RCC 7860 (cell line): ENCODE measurements at places on chromosomes 2 and 18.

- no peak for DNase-seq
These were observed 38.8 kb downstream of the NCAPH start for GRCh38 chr2:96374211-96374951.

DNA sequence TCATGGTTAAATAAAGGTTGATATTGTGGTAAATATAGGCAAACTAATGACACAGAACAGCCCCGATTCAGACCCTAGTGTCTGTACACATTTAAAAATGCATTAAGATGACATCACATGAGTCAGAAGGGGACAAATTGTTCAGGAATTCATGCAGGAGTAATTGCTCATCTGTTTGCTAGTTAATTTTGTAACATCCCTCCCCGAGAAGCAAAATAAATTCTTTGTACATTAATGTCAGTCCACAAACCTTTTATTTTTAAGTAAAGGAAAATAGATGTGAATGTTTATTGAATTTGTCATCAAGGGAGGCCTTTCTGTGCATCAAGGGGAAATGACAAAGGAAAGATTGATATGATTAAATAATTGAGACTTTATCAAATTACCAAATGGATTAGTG lies 69.9 kb downstream of the SH3BP4 start:
- DNase-seq = peak; percentile 94

- no peak for DNase-seq
These were observed 46.2 kb upstream of the ARHGAP28 start for GRCh38 chr18:6683112-6683876.

DNA sequence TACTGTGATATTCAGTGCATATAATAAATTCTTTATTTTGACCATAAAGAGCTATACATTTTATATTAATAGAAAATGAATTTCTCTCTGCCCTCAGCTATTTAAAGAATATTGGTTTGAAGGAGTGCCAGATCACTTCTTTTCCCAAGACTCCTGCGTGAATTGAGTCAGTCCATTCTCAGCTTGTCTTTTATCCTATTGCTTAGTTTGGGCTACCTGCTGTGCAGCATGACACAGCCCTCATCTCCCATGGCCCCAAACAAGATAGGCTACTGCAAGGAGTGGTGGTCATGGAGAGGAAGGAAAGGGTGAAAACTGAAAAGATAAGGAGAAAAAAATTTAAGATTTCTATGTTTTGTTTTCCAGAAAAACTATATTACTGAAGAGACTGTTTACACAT lies 10.1 kb upstream of the FBXO11 start:
- no peak for DNase-seq

DNA sequence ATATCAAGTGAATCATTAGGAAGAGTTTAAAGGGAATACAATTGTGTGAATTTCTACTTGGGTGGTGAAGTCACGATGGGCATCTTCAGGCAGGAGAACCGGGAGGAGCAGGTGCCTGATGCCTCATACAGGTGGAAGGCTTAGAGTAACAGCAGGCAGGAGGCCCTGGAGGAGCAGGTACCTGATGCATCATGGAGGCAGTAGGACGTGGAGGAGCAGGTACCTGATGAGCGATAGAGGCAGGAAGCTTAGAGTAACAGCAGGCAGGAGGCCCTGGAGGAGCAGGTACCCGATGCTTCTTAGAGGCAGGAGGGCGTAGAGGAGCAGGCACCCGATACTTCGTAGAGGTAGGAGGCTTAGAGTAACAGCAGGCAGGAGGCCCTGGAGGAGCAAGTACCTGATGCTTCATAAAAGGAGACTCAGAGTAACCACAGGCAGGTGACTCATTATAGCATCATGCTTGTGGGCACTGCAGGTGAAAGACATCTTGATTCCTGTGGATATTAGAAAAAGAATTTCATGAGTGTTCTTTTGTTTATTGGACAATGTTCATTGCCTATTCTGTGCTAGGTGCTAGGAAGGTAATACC lies 133.9 kb downstream of the ATP9B start:
- peak; percentile 42 for DNase-seq

DNA sequence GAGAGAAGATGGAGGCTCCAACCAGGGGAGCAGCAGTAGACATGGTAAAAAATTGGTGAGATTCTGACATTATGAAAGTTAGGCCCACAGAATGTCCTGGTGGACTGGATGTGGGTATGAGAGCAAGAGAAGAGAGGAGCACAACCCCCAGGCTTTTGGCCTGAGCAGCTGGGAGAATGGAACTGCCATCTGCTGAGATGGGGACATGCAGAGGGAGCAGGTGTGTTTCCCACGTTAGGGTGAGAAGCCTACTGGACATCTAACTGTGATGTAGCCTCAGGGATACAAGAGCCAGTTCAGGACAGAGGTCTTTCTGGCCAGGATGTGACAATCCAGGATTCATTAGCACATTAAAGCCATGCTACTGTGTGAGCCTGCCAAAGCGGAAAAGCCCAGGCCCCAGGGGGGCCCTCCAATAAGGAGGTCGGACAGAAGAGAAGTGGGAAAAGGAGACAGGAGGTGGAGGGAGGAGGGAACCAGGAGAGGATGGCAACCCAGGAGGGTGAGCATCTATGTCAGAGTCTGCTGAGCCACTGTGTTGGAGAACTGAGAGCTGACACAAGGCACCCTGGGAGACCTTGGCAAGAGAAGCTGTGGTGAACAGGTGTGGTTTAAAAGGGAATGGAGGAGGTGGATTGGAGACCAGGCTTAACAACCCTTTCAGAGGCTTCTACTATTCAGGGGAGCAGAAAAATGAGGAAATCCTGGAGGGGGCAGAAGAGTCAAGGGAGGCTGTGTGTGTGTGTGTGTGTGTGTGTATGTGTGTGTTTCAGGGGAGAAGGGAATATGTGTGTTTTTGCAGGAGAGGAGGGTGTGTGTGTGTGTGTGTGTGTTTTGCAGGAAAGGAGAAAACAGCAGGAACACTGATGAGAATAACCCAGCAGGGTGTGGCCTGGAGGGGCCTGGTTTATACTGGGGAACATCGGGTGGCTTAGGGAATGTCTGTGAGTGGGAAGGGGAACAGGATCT lies 10.5 kb downstream of the CYB5A start:
- no peak for DNase-seq

GRCh38 chr2:39676342-39676741 lies 10.6 kb downstream of the TMEM178A start:
- no peak for DNase-seq

GRCh38 chr2:46874236-46874929 lies 41.2 kb downstream of the MCFD2 start:
- no peak for DNase-seq

GRCh38 chr2:69989009-69989408 lies 27.6 kb upstream of the ASPRV1 start:
- no peak for DNase-seq

- DNase-seq = peak; percentile 14
These were observed 166.4 kb upstream of the MGAT5 start for GRCh38 chr2:134087371-134087921.

DNA sequence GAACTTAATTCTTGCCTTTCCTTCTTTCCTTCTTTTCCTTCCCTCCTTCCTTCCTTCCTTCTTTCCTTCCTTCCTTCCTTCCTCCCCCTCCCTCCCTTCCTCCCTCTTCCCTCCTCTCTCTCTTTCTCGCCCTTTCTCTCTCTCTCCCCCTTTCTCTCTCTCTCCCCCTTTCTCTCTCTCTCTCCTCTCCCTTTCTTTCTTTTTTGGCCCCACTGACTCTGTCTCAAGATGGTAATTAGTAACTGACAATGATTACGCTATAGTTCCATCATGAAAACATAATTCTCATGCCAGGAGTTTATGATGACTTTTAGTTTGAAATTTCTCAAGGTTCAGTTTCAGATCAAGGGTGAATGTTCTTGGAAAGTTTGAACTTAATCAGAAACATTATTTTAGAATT lies 14.8 kb upstream of the CTLA4 start:
- no peak for DNase-seq

DNA sequence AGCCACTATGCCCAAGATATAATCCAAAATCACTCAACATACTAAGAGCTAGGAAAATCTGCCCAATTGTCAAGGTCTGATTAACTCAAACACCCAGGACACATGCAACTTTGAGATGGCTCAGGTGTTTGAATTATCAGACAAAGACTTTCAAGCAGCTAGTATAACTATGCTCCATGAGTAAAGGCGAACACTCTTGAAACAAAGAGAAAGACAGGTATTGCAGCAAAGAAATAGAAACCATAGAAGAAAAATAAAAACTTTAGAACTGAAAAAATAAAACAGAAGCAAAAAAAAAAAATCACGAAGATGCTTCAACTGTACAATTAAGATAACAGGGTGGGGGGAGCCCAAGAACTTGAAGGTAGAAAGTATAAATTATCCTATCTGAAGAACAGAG lies 214.2 kb downstream of the EIPR1 start:
- DNase-seq = no peak

DNA sequence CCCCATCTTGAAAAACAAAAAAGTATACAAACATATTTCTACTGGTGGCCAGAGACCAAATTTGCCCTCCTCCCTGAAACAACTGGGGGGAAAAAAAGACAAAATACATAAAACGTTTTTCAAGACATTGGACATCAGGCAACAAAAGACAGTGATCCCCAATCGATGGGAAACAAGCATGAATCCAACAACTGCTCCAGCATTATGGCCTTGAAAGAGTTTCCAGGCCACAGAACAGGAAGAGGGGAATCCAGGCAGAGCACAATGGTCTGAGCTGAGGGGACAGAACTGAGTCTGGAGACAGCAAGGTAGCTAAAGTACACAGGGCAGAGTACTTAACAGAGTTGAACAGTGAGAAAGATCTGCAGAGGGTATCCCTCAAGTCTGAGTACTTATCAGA lies 4.4 kb downstream of the CCDC88A start:
- DNase-seq = no peak

- no peak for DNase-seq
These were observed 29.0 kb upstream of the REL start for GRCh38 chr2:60852282-60852860.

GRCh38 chr2:134936691-134937090 lies 18.1 kb downstream of the CCNT2 start:
- no peak for DNase-seq

GRCh38 chr2:132544006-132544630 lies 125.9 kb downstream of the LYPD1 start:
- DNase-seq = no peak

DNA sequence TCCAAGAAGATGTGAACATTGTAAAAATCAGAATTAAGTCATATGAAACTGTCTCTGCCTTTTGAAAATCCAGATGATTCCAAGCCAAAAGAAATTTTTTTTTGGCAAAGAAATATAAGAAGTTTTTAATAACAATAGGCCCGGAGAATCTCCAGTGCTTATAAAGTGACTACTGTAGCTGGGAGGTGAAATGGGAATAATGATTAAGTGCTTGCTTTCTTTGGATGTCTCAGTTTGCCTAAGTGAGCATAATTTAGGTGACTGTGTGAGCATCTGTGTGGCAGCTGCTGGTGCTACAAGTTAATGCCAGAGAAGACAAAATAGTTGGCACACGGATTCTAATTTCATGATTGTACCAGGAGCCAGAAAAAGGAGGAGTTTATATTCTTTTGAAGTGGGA lies 185.0 kb downstream of the LTBP1 start:
- DNase-seq = no peak

DNA sequence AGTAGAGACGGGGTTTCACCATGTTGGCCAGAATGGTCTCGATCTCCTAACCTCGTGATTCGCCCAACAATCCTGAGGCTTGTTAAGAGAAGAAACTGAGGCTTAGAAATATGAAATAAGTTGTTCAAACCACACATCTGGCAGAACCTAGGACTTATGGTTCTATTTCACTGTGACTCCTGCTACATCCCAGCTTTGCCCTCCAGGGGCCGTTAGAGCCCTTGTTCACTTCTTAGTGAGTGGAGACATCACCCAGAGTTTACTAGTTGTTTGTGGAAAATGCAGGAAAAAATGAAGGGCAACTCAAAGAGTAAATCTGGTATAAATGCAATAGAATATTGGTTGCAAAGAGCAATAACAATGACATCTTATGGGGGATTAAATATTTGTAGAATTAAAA lies 43.9 kb downstream of the MARCHF4 start:
- DNase-seq = no peak

DNA sequence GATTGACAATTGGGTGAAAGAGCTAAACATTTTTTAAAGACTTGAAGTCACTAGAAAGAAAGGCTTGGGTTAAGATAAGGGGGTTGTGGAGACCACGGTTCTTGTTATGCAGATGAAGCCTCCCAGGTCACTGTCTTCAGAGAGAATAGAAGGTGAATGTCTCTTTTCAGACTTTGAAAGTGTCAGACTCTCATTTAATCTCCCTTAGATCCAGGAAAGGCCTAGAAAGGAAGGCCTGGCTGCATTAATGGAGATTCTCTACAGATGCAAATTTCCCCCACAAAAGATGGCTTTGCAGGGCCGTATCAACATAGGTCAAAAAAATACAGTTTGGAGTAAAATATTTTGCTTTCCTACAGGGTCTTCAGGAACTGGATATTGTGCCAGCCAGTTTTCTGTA lies 193.9 kb downstream of the RTP5 start:
- no peak for DNase-seq

- DNase-seq = no peak
These were observed 98.4 kb upstream of the NEUROD1 start for GRCh38 chr2:181778621-181779201.

DNA sequence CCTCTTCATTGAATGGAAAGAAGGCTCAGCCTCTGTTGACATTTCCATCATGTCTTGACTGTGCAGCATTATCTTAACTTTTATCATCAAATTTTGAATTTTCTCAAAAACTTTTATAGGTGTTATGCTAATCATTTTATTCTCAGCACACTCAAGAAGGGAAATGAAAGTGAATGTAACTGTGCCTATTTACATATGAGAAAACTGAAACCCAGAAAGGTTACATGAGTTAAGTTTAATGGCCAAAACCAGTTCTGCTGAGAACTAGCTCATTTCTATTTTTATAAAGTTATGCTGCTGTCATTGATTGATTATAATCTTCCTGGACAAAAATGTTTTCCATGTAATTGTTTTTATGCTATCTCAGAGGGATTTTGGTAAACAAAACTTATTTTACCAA lies 618.8 kb upstream of the NRXN1 start:
- DNase-seq = no peak
